ENCODE measurements at places on chromosomes 1 and 21.

GRCh38 chr1:210398466-210398865 lies 69.8 kb downstream of the HHAT start:
- no peak for DNase-seq

DNA sequence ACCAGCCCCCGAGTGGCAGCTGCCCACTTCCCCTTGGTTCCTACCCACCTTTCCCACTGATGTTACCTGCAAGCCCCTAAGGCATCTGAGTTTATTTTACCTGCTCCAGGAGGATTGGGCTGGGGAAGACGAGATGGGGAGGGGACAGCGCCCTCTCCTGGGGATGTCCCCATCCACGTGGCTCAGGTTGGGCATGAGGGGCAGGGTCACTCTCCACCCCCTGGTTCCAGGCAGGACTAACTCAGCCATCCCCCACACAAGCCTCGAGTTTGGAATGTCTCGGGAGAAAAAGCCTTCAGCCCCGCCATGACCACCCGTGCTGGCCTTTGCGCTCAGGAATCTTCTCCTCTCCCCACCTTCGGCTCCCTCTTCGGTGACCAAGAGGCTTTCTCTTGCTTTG lies 90.0 kb downstream of the ARHGEF10L start:
- DNase-seq: no peak

- DNase-seq: no peak
Measured at GRCh38 chr1:65503427-65503826, 83.0 kb downstream of the LEPR start.

DNA sequence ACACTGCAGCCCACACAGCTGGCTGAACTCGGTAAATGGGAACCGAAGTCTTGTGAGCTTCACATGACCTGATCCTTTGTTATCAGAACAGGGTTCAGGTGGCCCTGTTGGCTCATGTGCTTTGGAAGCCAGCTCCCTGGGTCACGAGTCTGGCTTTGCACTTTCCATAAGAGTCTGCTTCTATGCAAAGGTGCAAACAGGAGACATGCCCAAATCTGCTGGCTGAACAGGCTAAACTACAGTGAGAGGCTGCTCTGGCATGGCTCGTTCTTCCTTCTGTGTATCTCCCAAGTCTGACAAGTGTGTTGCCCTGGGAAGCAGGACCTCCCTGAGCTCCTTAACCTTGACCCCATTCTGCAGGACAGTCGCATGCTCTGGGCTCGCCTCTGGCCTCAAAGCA lies 549.6 kb downstream of the KIF26B start:
- no peak for DNase-seq

GRCh38 chr1:61190618-61191432 lies 108.5 kb downstream of the NFIA start:
- no peak for DNase-seq

DNA sequence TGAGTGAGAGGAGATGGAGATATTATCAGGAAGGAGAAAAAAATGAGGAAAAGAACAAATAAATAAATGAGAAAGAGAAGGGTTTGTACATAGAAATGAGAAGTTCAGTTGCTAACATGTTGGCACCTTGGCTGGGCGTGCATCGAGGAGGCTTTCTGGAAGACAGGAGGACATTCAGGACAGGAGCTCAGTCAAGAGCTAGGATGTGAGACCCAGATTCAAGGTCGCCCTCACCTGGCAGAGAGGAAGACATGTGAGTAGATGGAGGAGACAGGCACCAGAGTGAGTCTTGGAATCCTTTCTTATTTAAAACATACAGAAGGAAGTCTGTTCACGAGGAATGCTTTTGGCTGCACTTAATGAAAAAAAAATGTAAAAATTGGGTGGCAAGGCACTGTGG lies 640.9 kb downstream of the NPHP4 start:
- DNase-seq: no peak

GRCh38 chr1:116855773-116856201 lies 53.9 kb upstream of the PTGFRN start:
- no peak for DNase-seq

DNA sequence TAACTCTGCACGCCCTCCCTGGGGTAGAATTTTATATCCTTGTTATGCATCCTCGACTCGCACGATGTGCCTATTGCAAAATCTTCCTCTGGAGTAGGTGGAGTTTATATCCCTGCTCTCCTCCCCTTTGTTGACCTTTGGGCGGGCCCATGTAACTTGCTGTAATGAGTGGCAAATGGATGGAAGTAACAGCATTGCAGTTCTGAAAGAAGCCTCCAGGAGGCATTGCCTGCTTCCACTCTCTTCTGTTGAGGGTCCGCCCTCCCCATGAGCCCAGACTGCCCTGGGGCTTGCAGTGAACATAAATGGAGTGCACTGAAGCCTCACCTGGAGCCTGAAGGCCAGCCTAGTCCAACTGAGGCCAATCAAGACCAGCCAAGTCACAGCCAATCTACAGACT lies 62.2 kb upstream of the GRIK3 start:
- DNase-seq: no peak

Measured in naive thymus-derived CD8-positive, alpha-beta T cell (primary cell).